Spinal cord (tissue), 10 donors: ENCODE measurements at places on chromosomes 4 and X. TPM values are rescaled to one million over a fixed set of nuclear protein-coding genes. Genes with fewer than 3 reads are reported as not detected.

GRCh38 chr4:8167815-8168214, 9.2 kb upstream of the ABLIM2 start:
- H3K4me3 ChIP-seq, result no peak overlapping the region
- H3K27me3 ChIP-seq, result no peaks in the 10 kb centered on the region
- DNase-seq, result no peak
- H3K4me1 ChIP-seq, result no peaks in the 10 kb centered on the region

MSN gene
- 75.2 TPM for total RNA-seq

DNA sequence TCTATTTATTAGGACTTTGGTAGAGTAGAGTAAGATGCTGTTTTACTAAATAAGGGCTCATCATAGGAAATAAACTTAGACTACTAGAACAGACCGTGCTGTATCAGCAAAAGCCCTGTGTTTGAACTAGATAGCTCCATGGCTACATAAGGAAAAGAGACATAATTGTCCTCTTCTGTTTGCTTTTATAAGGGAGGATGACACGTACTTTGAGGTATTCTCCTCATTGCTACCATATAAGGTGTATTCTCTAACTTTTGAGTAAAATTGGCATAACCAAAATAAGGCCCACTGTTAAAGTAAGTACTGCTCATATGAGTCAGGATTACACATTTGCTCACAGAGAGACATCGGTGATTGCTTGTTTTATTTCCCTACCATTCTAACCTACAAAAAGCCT, 64.3 kb downstream of the PDLIM5 start:
- H3K27ac ChIP-seq, result no peak overlapping the region
- no peaks in the 10 kb centered on the region for H3K4me1 ChIP-seq
- no peaks in the 10 kb centered on the region for H3K36me3 ChIP-seq
- H3K27me3 ChIP-seq, result no peaks in the 10 kb centered on the region
- H3K4me3 ChIP-seq, result no peak overlapping the region

DNA sequence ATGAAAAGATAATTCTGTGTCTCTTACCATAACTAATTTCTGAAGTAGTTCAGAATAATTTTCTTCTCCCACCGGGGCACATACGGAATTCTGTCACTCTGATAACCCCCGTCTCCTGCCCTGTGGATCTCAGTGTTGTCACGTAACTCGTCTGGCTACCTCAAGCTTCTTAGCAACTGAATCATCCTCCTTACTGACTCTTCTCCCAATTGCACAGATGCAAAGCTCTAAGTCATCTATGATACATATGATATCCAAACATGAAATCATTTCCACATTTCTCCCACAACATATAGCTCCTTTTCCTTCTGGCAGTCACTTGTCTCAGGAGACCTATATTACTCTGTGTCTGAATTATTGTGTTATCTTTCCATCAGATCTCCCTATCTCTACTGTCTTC, 1043.1 kb upstream of the TENM3 start:
- DNase-seq, result no peak
- no peak overlapping the region for H3K27ac ChIP-seq
- H3K4me1 ChIP-seq, result no peaks in the 10 kb centered on the region

- no peaks in the 10 kb centered on the region for H3K27me3 ChIP-seq
- no peak for DNase-seq
- peaks cover 7% of the 10 kb centered on the region for H3K36me3 ChIP-seq
- peaks cover 52% of the 10 kb centered on the region for H3K4me1 ChIP-seq
- H3K27ac ChIP-seq, result peak overlapping the region; percentile 93
- H3K4me3 ChIP-seq, result peak overlapping the region; percentile 80
These were observed 56.9 kb upstream of the TADA2B start for GRCh38 chr4:6986072-6986780.

- peaks cover 16% of the 10 kb centered on the region for H3K4me1 ChIP-seq
- DNase-seq, result no peak
- H3K36me3 ChIP-seq, result no peaks in the 10 kb centered on the region
- no peak overlapping the region for H3K27ac ChIP-seq
- H3K4me3 ChIP-seq, result no peak overlapping the region
- H3K27me3 ChIP-seq, result peaks cover 18% of the 10 kb centered on the region
These were observed 1.5 kb downstream of the NIPAL1 start for GRCh38 chr4:48018112-48018511.

DNA sequence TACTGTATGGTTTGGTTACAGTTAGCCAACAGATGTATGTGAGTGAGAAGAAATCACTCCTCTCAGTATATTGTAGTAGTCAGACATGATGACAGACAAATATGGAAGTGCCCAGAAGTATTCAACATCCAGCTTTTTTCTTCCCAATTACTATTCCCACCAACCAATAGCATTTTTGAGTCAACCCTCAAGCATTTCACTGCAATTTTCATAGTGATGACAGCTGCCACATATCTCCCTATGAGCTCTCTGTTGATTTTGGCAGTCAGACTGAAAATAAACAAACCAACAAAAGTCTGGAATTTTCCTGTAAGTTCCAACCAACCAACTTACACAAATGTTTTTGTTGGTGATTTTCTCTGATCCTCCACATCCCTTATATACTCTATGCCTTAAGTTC, 8.2 kb upstream of the TRAM1L1 start:
- DNase-seq, result no peak
- no peaks in the 10 kb centered on the region for H3K27me3 ChIP-seq
- no peak overlapping the region for H3K4me3 ChIP-seq
- H3K27ac ChIP-seq, result no peak overlapping the region
- H3K36me3 ChIP-seq, result no peaks in the 10 kb centered on the region
- H3K4me1 ChIP-seq, result no peaks in the 10 kb centered on the region

DNA sequence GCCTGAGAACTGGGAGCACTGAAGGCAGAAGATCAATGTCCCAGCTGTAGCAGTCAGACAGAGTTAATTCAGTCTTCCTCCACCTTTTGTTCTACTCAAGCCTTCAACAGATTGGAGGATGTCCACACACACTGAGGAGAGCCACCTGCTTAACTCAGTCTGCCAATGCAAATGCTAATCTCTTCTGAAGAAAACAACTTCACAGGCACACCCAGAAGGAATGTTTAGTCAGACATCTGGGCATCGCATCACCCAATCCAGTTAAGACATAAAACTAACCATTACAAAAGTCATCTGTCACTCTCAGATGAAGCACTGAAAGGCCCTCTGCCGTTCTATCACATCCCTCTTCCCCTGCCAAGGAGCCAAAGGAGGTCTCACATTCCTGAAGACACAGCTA, 173.7 kb downstream of the CENPC start:
- H3K27ac ChIP-seq, result no peak overlapping the region
- no peak overlapping the region for H3K4me3 ChIP-seq
- no peaks in the 10 kb centered on the region for H3K27me3 ChIP-seq
- no peak for DNase-seq
- H3K4me1 ChIP-seq, result no peaks in the 10 kb centered on the region
- no peaks in the 10 kb centered on the region for H3K36me3 ChIP-seq

SYNPO2 gene
- 14.3 TPM for total RNA-seq

ARAP2 gene
- total RNA-seq, result 95.8 TPM

CD38 gene
- 7.1 TPM for total RNA-seq

DNA sequence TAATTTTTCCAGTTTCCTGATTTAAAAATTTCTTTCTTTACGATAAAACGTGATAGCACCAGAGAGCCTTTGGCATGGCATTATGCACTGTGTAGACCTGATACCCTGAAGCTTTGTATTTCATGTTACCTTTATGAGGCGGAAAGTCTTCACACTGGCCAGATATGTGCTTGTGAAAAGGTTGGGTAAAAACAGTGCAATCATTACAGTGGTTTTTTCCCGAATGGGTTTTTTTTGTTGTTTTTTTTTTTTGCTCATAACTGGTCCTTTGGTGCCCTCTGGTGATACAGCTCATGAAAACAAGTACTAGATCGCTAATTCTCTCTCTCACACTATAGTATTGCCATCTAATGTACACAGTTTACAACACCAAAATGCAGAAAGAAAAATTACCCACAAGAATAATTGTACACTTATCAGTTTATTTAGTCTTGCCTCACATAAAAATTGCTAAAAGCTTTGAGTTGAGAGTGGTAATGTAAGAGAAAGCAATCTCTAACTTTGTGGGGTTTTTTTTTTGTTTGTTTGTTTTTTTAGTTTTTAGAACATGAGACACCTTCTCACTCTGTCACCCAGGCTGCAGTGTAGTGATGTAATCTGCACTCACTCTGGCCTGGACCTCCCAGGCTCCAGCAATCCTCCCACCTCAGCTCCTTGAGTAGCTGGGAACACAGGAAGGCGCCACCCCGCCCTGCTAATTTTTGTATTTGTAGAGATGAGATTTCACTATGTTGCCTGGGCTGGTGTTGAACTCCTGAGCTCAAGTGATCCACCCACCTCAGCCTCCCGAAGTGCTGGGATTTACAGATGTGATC, 21.3 kb downstream of the SPCS3 start:
- no peaks in the 10 kb centered on the region for H3K4me1 ChIP-seq
- peaks cover 3% of the 10 kb centered on the region for H3K36me3 ChIP-seq
- H3K27me3 ChIP-seq, result no peaks in the 10 kb centered on the region
- peak overlapping the region; percentile 6 for H3K4me3 ChIP-seq
- DNase-seq, result peak; percentile 62

- H3K27me3 ChIP-seq, result peaks cover 2% of the 10 kb centered on the region
- H3K4me3 ChIP-seq, result no peak overlapping the region
- no peak for DNase-seq
- H3K27ac ChIP-seq, result no peak overlapping the region
- H3K4me1 ChIP-seq, result peaks cover 5% of the 10 kb centered on the region
These were observed 3.9 kb upstream of the LDOC1 start for GRCh38 chrX:141180851-141181250.

RHOXF2 gene
- not detected for total RNA-seq

DNA sequence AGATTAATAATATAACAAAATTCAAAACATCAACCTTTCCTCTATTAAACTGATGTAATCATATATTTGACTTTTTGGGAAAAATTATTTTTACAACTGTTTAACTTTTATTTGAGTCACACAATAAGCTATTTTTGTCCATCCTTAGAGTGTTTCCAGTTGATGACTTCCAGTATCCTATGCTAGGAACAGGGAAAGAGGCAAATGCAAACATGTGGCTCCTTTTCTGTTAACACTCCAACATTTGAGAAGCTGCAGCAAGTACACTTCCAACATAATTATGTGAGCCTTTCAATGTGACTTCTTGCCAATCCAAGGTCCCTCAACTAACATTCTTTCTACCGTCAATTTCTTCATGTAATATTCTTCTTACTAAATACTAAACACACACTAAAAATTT, 117.7 kb downstream of the PPA2 start:
- H3K27me3 ChIP-seq, result no peaks in the 10 kb centered on the region
- no peaks in the 10 kb centered on the region for H3K36me3 ChIP-seq
- no peak overlapping the region for H3K27ac ChIP-seq
- H3K4me1 ChIP-seq, result no peaks in the 10 kb centered on the region

GRCh38 chrX:44428989-44429627, 85.6 kb upstream of the EFHC2 start:
- H3K36me3 ChIP-seq, result no peaks in the 10 kb centered on the region
- no peak overlapping the region for H3K4me3 ChIP-seq
- no peak for DNase-seq
- no peaks in the 10 kb centered on the region for H3K4me1 ChIP-seq
- H3K27me3 ChIP-seq, result no peaks in the 10 kb centered on the region

GRCh38 chr4:3013839-3014350, 50.5 kb downstream of the GRK4 start:
- no peak overlapping the region for H3K4me3 ChIP-seq
- H3K27me3 ChIP-seq, result no peaks in the 10 kb centered on the region
- no peaks in the 10 kb centered on the region for H3K4me1 ChIP-seq
- no peak for DNase-seq
- no peak overlapping the region for H3K27ac ChIP-seq

GRCh38 chr4:168218645-168219044, 99.9 kb downstream of the DDX60 start:
- H3K27me3 ChIP-seq, result no peaks in the 10 kb centered on the region
- H3K4me1 ChIP-seq, result no peaks in the 10 kb centered on the region
- H3K4me3 ChIP-seq, result no peak overlapping the region
- DNase-seq, result no peak
- H3K36me3 ChIP-seq, result no peaks in the 10 kb centered on the region
- H3K27ac ChIP-seq, result no peak overlapping the region

ARMCX2 gene
- 67.4 TPM for total RNA-seq

TLR7 gene
- total RNA-seq, result 2.4 TPM

DNA sequence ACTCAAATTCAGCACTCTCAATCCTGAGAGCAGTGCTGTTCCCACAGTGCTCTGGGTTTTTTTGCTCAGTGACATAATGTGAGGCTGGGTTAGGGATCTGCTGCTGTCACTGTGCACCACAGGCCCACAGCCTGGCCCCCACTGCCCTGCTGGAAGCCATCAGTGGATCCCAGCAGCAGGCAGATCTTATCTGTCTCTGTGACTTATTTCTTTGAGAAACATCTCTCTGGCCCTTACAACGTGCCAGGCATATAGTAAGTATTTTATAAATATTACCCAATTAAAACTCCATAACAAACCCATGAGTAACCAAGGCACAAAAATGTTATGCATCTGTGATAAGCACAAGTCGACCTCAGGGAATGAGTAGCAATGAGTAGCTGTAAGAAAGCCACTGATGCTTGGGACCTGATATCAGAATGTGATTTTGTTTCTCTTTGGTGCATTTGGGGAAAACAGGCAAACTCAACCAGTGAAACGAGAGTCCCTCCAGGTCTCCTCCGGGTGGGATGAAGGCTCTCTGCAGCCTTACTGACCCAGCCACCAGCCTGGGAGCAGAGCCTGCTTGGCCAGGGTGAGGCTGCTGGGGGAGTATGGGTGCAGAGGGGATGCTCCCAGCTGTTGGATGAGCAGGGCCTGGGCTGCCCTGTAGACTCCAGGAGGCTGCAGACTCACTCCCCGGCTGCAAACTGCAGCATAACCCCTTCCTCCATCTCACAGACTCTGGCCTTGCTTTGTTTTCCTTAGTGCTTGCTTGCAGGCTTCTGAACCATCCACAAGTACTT, 172.7 kb upstream of the LNX1 start:
- H3K4me1 ChIP-seq, result peaks cover 6% of the 10 kb centered on the region
- no peaks in the 10 kb centered on the region for H3K36me3 ChIP-seq
- H3K27me3 ChIP-seq, result no peaks in the 10 kb centered on the region

DNA sequence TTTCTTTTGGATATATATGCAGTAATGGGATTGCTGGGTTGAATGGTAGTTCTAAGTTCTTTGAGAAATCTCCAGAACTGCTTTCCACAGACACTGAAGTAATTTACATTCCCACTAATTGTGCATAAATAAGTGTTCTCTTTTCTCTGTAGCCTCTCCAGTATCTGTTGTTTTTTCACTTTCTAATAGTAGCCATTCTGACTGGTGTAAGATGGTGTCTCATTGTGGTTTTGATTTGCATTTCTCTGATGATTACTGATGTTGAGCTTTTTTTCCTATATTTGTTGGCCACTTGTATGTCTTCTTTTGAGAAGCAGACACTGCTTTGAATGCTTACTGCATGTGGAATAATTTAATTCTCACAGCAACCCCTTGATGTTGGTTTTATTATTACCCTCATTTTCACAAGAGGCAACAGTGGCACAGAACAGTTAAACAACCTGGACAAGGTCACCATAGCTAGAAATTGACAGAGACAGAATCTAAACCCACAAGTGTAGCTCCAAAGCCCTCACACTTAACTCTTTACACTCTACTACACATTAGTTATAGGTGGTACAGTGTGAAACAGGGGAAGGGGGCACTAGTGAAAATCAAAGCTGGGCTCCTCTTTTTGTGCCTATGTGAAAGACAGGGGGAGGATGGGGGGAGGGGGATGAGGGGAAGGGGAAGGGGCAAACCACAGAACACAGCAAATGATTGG, 96.1 kb downstream of the REELD1 start:
- no peak overlapping the region for H3K4me3 ChIP-seq
- no peaks in the 10 kb centered on the region for H3K27me3 ChIP-seq
- no peak for DNase-seq
- H3K27ac ChIP-seq, result no peak overlapping the region
- H3K36me3 ChIP-seq, result no peaks in the 10 kb centered on the region

GRCh38 chrX:46803140-46803539, 33.7 kb upstream of the RP2 start:
- H3K36me3 ChIP-seq, result no peaks in the 10 kb centered on the region
- H3K4me1 ChIP-seq, result no peaks in the 10 kb centered on the region
- no peak overlapping the region for H3K4me3 ChIP-seq
- no peak for DNase-seq

HMGB2 gene
- total RNA-seq, result 52.3 TPM

TSPAN6 gene
- total RNA-seq, result 53.7 TPM
